ENCODE measurements at places on chromosomes 11 and 22.

GRCh38 chr11:35157814-35158700, 19.1 kb downstream of the CD44 start:
- no peak for DNase-seq

- DNase-seq = peak; percentile 2
These were observed 5.3 kb downstream of the OR51F2 start for GRCh38 chr11:4826425-4826824.

- no peak for DNase-seq
These were observed 20.1 kb downstream of the ADA2 start for GRCh38 chr22:17199003-17199731.

DNA sequence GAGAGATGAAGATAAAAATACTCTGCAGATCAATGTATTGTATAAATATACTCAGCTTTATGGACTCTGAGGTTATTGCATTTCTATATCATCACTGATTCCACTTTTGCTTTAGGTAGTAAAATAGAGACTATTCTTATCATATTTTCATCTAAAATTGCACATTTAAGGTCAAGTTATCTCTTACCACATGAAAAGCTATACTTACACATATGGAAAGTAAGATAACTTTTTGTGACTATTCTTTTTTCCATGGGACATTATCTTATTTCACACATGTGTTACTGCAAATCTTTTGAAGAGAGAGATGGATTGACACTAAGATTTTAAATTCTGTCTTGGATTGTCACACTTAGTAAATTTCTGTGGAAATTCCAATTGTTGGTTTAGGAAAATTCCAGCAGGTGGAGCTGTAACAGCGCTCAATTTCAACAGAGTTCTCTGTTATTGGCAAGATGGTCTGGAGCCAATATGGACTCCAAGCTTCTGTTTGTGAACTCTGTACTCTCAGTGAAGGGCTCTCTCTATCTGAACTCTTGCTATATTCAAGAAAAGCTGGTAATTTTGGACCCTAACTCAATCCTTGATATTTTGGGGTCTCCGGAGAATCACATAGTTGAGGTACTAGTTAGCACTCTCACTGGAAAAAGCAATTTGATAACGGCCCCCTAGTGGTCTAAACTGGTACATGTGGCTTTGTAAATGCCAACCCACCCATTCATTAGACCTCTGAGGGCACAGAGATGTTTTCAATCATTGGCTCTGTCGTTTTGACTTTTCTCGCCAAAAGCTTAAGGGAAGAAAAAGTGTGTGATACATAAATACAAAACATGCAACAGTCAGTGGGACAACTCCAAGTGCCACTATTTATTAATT, 429.7 kb downstream of the ETS1 start:
- peak; percentile 83 for DNase-seq

- peak; percentile 46 for DNase-seq
These were observed 2.3 kb upstream of the RAD9A start for GRCh38 chr11:67389477-67389876.

- DNase-seq = no peak
These were observed 143.2 kb downstream of the APOL5 start for GRCh38 chr22:35860837-35861236.

DNA sequence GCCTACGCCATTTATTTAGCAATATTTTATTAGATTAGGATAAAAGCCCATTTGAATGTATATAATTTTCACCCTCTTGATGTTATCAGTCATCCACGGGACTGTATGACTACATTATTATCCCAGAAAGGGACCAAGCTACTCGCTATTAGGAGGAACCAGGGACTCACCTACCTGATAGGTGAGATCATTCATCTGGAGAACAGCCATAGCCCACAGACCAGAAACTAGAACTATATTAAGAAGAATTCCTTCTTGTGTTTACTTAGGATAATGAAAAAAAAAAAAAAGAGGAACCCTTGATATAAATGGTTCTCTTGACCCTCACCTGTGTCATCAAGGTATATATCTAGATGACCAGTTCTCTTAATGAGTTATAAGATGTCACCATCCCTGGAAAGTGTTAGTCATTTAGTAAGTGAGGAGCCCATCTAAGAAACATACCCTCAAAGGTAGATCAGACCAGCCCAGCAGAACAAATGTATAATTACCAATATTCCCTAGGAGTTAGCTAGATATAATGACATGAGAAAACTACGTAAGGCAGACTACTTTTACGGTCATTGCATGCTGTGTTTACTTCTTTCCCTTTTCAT, 8.0 kb downstream of the SIK3 start:
- DNase-seq = no peak

- DNase-seq = no peak
These were observed 5.5 kb upstream of the DRG1 start for GRCh38 chr22:31393893-31394292.

GRCh38 chr11:86431258-86431657, 56.6 kb downstream of the CCDC81 start:
- DNase-seq = no peak

- peak; percentile 77 for DNase-seq
These were observed 781 bp upstream of the TEF start for GRCh38 chr22:41380993-41381328.

DNA sequence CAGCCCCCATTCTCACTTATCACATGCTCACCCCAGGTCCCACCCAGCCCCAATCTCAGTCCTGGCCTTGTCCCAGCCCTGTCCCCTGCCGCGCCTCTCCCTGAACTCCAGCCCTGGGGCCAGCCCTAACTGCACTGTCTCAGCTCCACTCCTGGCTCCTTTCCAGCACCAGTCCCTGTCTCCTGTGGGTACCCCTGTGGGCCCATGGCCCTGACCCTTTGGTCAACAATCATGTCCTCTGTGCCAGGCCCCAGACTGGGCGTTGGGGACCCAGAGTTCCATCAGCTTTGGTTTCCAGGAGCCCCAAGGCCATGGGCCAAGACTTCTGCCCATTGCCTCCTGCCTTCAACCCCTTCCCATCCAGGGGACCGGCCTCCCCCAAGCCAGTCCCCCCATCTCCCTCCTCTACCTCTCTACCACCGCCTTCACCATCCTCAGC, 757 bp downstream of the SPI1 start:
- DNase-seq = no peak

DNA sequence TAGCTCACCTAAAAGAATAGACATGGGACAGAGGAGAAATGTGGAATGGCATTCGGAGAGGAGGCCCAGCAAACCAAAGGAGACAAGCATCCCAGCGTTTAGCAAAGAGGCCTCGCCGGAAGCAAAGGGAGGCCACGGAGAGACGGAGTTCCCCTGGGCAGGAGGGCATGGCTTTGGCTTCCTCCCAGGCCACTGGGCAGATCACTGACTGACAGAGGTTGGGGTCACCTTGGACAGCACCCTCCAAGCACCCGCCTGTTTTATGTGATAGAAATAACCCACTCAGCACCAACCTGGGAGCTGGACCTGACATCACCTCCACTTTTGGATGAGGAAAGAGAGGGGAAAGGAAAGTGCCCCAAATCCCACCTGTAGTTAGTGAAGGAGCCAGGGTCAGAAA, 434.1 kb downstream of the BRD1 start:
- no peak for DNase-seq

DNA sequence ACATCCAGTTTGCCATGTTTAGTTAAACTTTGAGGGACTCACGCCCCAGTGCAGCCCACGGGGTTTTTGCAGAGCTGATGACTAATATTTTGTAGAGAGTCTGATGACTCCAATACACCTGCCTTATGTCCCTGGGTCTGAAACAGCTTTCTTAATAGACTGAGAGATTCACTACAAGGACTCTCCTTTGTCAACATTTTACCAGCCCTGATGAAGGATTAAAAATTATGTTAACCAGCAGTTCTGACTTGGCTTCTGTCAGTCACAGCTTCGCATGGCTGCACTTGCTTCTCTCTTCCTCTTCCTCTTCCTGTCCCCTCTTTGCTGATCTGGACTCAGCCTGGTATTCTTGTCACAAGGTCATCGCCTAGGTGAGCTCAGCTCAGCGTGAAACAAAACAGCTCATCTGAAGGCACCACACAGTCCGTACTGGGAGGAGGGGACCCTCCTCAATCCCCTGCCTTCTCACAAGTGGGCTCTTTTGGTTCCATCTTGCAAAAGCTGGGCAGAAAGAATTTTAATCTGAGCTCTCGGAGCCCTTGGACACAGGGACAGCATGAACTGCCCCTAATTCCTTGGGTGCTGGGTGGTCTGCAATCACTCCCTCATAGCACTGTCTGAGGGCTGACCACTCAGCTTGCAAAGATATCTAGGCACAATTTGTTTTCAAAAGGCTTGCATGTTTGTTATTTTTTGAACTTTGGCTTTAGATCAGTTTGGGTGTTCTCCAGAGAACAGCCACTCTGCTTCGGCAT, 38.1 kb upstream of the POU2AF1 start:
- no peak for DNase-seq

- peak; percentile 16 for DNase-seq
These were observed 7.1 kb downstream of the CD44 start for GRCh38 chr11:35146074-35146521.

- DNase-seq = no peak
These were observed 2.5 kb upstream of the POLD4 start for GRCh38 chr11:67355794-67356386.

DNA sequence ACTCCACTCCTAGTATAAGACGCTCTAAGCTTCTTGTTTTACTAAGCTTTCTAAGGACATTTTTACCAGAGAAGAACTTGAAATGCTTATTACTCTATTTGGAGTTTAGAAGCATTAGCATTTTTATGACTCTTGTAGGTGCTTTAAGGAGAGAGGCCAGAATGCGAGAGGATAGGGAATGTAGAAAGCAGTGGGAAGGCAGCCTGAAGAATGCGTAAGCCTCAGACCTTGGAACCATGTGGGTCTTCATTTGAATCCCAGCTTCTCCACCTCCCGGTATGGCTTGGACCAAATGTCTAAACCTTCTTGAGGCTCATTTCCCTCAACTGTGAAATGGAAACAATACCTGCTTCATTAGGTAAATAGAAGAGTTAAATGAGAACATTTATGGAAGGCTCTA, 60.0 kb upstream of the AMOTL1 start:
- no peak for DNase-seq

DNA sequence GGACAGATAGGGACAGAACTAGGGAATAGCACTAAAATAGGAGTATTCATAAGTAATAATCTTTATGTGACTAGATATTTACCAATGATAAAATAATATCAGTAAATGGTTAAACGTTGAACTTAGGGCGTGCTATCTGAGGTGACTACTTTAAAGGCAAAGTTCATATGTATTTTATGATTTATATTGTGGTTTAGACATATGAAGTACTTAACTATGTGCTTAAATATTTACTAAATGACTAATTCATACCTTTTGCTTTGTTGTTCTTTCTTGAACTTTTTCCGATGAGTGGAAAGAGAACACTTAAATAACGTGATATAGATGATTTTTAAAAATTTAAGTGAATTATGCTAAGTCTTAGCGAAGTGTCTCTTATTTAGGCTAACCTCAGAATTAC, 14.7 kb downstream of the LUZP2 start:
- DNase-seq = no peak

DNA sequence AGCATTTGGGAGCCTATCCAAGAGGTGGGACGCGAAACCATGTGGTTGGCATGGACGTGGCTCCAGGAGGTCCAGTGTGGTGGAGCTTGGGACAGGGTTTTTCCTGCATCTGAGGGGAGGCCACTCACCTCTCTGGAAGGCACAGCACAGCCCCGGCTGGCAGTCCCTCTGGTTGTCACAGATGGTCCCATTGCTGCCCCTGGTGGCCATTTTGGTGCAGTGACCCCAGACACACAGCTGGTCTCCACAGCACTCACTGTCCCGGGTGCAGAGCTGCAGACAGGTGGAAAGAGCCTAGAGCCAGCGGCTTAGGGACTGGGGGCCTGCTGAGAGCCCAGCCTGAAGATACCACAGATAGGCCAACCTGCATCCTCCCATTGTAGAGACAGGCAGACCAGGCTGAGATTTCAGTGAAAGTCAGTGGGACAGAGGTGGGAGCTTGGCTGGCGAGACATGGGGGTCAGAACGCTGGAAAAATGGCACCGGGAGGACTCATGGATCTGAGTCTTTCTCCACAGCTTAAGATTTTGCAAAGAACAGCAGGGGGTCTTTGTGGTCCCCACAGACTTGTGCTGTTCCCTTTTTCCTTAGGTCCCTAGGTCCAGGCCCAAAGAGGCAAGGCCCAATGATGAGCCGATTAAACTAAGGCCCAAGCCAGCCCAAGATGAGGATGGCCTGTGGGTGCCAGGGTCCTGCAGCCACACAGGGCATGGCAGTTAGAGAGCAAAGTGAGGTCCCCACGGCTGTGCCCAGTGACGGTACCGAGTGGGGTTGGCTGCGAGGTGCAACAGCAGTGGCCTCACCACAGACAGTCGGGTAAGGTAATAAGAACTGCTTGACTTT, 41.4 kb downstream of the DKK3 start:
- peak; percentile 75 for DNase-seq

DNA sequence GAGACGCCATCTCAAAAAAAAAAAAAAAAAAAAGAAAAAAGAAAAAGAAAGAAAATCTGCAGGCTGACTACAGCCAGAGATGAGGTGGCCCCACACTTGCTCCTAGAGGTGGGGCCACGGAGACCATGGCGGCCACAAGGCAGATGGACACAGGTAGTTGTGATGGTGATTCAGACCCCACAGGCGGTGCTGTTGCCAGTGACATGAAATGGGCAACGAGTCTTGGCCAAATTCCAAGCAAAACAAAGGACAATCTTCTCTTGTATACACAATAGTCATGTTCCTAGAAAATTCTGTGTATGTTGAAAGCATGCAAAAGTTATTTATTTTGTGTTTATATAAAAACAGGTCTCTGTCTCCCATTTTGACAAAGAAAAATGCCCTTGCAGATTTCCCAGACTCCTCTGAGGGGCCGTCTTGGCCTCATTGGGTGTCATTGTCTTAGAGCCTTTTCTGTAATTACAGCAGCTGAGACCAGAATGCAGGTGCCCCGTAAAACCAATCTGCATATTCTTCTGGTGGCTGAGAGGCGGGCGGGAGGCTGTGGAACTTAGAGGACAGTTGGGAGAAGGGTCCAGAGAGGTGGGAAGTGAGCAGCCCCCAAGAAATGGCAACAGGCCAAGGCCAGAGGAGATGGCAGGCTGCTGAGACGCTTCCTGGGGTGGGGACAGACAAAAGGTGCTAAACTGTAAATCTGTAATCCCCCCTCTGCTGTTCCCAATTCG, 22.5 kb upstream of the DAGLA start:
- DNase-seq = no peak

DNA sequence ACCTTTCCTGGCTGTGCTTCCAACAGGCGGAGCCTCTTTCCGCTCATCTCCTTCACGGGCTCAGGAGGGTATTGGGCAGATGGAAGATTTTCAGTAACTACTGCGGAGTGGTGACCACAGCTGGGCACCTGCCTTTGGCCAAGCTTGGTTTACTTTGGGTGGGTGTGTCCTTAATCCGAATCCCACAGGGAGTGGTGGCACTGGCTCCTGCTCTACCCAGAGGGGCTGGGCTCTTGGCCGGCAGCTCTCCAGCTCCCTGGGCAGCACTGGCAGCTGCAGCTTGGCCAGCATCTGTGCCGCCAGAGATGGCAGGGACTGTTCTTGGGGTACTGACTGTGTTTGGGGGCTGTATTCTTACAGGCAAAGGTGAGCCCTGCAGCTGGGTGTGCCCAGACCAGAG, 29.8 kb downstream of the BID start:
- DNase-seq = no peak
